Activated CD4-positive, alpha-beta memory T cell treated with anti-CD3 and anti-CD28 coated beads, Interleukin-2, amount 10 ng/mL, durations not matched to agents 7 days and 5 days (primary cell): ENCODE measurements at places on chromosomes 4 and X. TPM values are rescaled to one million over a fixed set of nuclear protein-coding genes. Genes with fewer than 3 reads are reported as not detected.

Gene GK2
- not detected for total RNA-seq

GRCh38 chr4:22090661-22091351, 142.2 kb upstream of the KCNIP4 start:
- no peak for DNase-seq

DNA sequence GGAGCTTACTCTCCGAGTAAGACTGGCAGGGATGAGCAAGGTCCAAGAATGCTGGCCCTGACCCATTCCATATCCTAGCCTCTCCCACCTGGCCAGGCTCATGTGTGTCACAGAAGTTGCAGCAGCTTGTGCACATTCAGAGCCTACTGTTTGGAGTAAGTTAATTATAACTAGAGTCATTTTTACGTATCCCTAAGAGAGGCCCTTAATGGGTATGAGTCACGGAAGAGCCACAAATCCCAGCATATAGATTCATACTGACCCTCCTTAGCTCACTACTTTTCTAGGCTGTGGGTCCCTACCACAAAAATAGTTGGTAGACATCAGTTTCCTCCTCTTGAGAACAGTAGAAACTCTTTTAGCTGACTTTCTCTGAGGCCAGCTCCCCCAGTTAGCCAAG, 118.3 kb upstream of the FRG1 start:
- no peak for DNase-seq

GRCh38 chr4:88012647-88013046, 5.2 kb downstream of the PKD2 start:
- no peak for DNase-seq

Gene RAB33B
- total RNA-seq = 7.0 TPM

GRCh38 chr4:157992038-157992705, 180.7 kb downstream of the GASK1B start:
- DNase-seq = no peak

- DNase-seq = no peak
Observed at GRCh38 chrX:13894888-13895565, 78.1 kb upstream of the GPM6B start.

GRCh38 chr4:165248102-165248501, 40.7 kb downstream of the KLHL2 start:
- DNase-seq = no peak

Gene CDKN2AIP
- total RNA-seq = 30.5 TPM

- DNase-seq = no peak
Observed at GRCh38 chr4:44988011-44988410, 261.7 kb upstream of the GNPDA2 start.

Gene SEC31A
- 102 TPM for total RNA-seq

Gene CENPVL2
- not detected for total RNA-seq

Gene BRCC3
- total RNA-seq = 25.2 TPM

Gene TMEM271
- total RNA-seq = not detected

Gene SYTL4
- not detected for total RNA-seq

Gene DGAT2L6
- total RNA-seq = not detected

Gene GPR78
- 0.08 TPM for total RNA-seq

Gene SULT1E1
- total RNA-seq = not detected

DNA sequence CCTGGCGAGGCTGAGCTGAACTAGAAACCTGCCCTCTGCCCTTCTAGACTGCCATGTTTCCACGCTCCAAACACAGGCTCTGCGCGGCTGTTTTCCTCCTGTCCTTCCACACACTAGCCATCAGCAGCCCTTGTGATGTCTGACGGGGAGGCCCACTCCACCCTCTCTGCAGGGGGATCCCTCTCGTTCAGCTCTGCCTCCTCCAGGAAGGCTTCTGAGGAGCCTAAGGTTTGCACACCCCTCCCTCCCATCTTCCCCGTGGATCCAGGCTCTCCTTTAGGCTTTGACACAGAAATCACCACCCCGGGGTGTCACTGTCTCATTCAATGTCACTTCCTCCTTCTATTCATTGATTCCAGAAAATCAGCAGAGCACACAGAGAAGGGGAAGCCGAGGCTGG, 38.6 kb upstream of the CRMP1 start:
- no peak for DNase-seq

- DNase-seq = no peak
Observed at GRCh38 chr4:166980419-166980818, 253.9 kb downstream of the SPOCK3 start.

DNA sequence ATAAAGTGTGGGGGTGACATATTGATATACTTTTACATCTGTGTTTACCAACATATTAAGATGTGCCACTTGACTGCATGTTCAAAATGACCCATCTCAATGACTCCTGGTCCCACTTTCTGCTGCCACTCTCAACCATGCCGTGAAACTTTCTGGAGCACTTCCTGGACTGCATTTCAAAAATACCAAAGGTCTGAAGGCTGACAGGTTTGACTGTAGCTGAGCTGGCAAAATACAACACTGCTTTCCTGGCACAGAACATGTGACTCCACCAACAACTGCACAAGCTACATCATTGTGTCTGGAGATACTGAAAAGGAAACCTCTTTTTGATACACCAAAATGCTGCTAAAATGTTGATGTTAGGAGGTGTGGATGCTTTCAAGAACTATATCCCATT, 184.8 kb downstream of the UNC5C start:
- DNase-seq = no peak

DNA sequence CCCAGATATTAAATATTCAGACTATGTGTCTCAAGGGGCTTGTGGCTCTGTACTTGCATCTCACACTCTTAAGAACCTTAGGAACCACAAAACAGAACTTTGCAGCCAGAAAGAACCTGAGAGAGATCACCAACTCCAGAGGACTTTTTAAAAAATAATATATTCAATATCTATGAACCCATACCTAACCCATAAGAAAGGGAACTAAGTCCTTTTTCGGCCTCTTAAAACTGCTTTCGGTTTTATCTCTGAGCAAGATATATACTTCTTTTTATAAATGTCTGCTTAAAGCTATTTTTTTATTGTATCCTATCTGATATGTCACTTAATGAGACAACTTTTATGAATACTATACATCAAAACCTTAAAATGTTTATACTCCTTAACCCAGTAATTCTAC, 10.9 kb downstream of the SMARCA1 start:
- no peak for DNase-seq

- no peak for DNase-seq
Observed at GRCh38 chr4:61036071-61036684, 163.9 kb upstream of the ADGRL3 start.

Gene NPY2R
- not detected for total RNA-seq

DNA sequence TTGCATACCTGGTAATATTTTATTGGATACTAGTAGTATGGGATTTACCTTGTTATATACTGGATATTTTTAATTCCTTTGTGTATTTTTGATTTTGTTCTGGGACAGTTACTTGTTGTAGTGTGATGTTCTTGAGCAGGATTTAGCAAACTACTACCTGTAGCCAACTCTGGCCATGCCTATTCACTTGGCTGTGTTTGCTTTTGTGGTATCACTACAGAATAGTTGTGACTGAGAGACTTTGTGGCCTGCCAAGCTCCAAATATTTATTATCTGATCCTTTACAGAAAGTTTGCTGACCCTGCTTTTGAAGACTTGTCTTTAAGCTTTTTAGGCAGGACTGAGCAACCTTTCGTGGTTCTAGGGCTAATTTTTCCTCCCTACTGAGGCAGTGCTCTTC, 17.8 kb downstream of the ZCCHC4 start:
- no peak for DNase-seq

DNA sequence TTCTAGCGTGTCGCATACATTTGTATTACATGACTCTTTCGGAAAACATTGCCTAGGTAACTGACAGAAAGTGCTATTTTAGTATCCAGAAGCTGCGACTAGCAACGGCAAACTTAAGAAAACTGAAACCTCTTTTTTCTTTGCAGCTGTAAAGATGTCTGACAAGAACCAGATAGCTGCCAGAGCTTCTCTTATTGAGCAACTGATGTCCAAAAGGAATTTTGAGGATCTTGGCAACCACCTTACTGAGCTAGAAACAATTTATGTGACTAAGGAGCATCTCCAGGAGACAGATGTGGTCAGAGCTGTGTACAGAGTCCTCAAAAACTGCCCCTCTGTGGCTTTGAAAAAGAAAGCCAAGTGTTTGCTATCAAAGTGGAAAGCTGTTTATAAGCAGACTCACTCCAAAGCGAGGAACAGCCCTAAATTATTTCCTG, 9.4 kb downstream of the TCEANC start:
- DNase-seq = no peak

Gene TMPRSS11A
- not detected for total RNA-seq

GRCh38 chr4:55865228-55865806, 11.9 kb downstream of the EXOC1 start:
- no peak for DNase-seq

GRCh38 chr4:65737672-65738071, 67.4 kb upstream of the EPHA5 start:
- DNase-seq = no peak

DNA sequence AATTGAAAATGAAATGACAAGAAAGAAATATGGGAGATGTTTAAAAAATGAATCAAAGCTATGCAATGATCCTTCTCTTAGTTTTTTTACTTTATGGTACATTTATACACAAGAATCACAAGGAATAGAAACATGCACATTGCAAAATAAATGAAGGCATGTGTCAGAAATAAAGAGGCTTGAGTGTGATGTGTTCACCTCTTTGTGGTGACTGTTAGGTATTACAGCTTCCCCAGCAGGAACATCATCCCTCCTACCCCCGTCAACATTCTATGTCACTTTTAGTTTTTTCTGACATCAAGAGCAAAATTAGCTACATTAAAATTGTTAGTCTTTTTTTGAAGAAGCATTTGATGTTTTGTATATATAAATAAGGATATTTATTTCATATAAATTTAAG, 214.8 kb downstream of the SLC4A4 start:
- no peak for DNase-seq

GRCh38 chr4:55002431-55002830, 123.0 kb downstream of the KDR start:
- no peak for DNase-seq

DNA sequence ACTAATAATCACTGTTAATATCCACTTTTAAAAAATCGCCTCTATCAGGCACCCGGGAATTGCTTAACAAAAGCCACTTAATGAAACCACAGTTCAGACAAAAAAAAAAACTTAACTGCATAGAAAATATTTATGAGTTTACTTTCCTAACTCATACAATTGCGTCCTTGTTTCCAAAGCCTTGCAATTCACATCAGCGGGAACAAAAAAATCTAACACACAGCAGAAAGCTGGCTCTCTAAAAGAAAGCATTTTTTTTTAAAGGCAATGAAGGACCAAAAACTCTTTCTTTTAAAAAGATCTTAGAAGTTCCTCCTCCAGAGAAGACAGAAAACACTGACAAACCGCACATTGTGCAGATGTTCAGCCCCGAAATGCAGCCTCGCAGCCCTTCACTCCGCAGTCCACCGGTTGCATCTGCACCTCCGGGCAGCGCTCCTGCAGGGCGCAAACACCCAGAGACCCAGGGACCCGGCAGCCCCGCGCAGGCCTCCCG, 812 bp downstream of the FAT1 start:
- no peak for DNase-seq

Gene MAMLD1
- total RNA-seq = 5.6 TPM

DNA sequence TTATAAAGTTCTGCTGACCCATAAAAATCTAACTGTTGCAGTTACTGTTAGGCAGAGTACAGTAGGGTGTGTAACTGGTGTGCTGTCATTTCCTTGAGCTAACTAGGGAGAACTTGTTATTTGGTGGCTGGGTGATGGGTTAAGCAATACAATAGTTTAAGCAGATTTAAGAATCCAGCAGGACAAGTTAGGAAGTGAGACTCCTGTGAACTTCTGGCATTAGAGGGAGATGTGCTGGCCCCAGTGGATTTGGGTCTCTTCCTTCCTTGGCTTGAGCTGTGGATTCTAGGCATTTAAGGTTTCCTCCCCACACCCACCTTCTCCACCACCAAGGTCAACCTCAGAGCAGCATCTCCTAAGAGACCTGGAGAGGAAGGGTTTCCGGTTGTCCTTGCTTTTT, 70.5 kb downstream of the CLCN5 start:
- no peak for DNase-seq
